ENCODE measurements at places on chromosomes 11 and 22. TPM values are rescaled to one million over a fixed set of nuclear protein-coding genes. Genes with fewer than 3 reads are reported as not detected.

Gene NCR3LG1
- polyA plus RNA-seq, result 0.71 TPM

Gene FOSL1
- 26.7 TPM for polyA plus RNA-seq

Gene PDGFB
- polyA plus RNA-seq, result 1.2 TPM

Gene OR52A1
- not detected for polyA plus RNA-seq

Gene KCNJ1
- polyA plus RNA-seq, result 0.07 TPM

Gene OR6T1
- polyA plus RNA-seq, result not detected

Gene PLAAT5
- polyA plus RNA-seq, result 0.36 TPM

Gene BIRC2
- polyA plus RNA-seq, result 11.1 TPM

Gene GSTT2B
- 2.8 TPM for polyA plus RNA-seq

Gene LMO2
- 12.3 TPM for polyA plus RNA-seq

Gene MYBPC3
- 0.08 TPM for polyA plus RNA-seq

Gene PGA4
- 9.5 TPM for polyA plus RNA-seq

Gene KRTAP5-10
- polyA plus RNA-seq, result 0.05 TPM

Gene P2RY6
- polyA plus RNA-seq, result 0.71 TPM

Gene PRRG4
- 16.9 TPM for polyA plus RNA-seq

Gene RCN1
- 23.5 TPM for polyA plus RNA-seq

Gene LRRN4CL
- 2.4 TPM for polyA plus RNA-seq

Gene PHF21A
- 8.8 TPM for polyA plus RNA-seq

Gene LRRC56
- polyA plus RNA-seq, result 4.0 TPM

Gene SCGB1D2
- polyA plus RNA-seq, result not detected

Gene MRGPRD
- not detected for polyA plus RNA-seq

Gene OR51B5
- polyA plus RNA-seq, result not detected

Gene TMEM191C
- polyA plus RNA-seq, result 3.9 TPM

Gene VWA5A
- polyA plus RNA-seq, result 6.6 TPM

Gene NRIP3
- 0.08 TPM for polyA plus RNA-seq

Gene MYRF
- polyA plus RNA-seq, result 0.18 TPM

Gene ACRV1
- polyA plus RNA-seq, result not detected

Gene C22orf23
- 0.39 TPM for polyA plus RNA-seq

Gene GPR83
- 0.01 TPM for polyA plus RNA-seq

Gene GRM5
- 0.02 TPM for polyA plus RNA-seq

Measured in esophagus (tissue), 2 donors.